Mesangial cell (primary cell): ENCODE measurements at places on chromosomes 7 and 10. TPM values are rescaled to one million over a fixed set of nuclear protein-coding genes. Genes with fewer than 3 reads are reported as not detected.

ANKRD1 gene
- total RNA-seq: 30.8 and 108 TPM in 2 replicates

PILRA gene
- total RNA-seq: not detected in 2 replicates

ACHE gene
- total RNA-seq: under 0.01 and 0.51 TPM in 2 replicates

GCK gene
- total RNA-seq: 0.65 and 2.4 TPM in 2 replicates

SAMD8 gene
- total RNA-seq: 7.8 and 13.1 TPM in 2 replicates

CTAGE4 gene
- total RNA-seq: 0.65 and 1.6 TPM in 2 replicates

GSTO2 gene
- 3.7 and 5.3 TPM in 2 replicates for total RNA-seq

UCN3 gene
- not detected in 2 replicates for total RNA-seq

LRRTM3 gene
- not detected in 2 replicates for total RNA-seq

VIM gene
- 6,878 and 7,540 TPM in 2 replicates for total RNA-seq

WDFY4 gene
- not detected in 2 replicates for total RNA-seq

CNTNAP2 gene
- 0.63 and 0.81 TPM in 2 replicates for total RNA-seq
